ENCODE measurements at places on chromosomes 11 and 22.

DNA sequence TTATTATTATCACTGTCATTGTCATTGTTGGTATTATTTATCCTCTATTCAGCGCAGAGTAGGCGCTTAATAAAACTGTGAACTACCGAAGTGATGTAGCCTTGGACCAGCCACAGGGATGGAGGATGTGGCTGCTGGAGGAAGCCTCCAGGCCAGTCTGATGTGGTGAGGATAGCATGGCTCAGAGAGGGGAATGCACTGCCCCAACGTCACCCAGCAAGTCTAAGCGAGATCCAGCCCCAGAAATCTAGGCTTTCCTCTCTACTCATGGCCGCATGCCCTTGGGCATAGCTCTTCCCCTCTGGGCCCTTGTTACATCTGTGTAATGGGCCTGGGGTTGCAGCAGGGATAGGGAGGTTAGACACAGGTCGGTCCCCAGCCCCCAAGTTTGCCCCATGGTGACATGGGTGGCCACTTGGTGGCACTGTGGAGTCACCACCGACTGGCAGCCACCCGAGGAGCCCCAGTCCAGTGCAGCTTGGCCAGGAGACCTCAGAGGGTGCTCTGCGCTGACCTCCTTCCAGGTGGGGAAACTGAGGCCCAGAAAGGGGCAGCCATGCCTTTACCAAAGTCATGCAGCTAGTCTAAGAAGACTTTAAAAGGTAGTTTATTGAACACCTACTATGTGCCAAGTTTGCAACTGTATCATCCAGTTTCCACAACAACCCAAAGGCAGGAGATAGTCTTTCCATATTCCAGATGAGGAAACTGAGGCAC, 395.7 kb downstream of the MN1 start:
- peak; percentile 53 for DNase-seq

DNA sequence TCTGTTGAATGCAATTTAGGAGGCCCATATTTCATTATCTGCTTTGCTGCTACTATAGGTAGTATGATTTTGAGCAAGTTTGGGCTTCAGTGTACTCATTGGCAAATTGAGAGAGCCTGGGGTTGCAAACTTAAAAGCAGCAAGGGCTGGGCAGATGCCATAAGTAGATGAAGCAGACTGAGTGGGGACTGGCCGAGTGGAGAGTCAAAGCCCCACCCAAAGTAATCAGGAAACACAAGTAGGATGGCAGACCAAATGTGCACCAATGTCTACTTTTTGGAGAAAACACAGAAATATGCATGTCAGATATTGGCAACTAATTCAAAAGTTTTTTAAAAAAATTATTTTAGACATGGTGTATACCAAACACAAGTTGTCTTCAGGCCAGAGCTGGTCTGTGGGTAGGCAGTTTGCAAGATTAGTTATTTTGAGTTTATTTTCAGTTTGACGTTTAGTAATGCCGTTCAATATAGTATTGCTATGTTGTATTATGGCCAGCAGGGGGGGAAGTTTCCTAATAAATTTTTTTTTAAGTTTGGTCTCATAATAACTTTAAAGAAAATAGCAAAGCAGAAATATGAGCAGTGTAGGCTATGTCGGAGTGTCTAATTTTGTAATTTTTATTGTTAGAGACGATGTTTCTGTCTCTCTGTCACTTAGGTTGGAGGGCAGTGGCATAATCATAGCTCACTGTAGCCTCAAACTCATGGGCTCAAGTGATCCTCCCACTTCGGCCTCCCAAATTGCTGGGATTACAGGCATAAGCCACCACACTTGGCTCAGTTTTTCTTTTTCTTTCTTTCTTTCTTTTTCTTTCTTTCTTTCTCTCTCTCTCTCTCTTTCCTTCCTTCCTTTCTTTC, 105.1 kb downstream of the HIPK3 start:
- DNase-seq: no peak

DNA sequence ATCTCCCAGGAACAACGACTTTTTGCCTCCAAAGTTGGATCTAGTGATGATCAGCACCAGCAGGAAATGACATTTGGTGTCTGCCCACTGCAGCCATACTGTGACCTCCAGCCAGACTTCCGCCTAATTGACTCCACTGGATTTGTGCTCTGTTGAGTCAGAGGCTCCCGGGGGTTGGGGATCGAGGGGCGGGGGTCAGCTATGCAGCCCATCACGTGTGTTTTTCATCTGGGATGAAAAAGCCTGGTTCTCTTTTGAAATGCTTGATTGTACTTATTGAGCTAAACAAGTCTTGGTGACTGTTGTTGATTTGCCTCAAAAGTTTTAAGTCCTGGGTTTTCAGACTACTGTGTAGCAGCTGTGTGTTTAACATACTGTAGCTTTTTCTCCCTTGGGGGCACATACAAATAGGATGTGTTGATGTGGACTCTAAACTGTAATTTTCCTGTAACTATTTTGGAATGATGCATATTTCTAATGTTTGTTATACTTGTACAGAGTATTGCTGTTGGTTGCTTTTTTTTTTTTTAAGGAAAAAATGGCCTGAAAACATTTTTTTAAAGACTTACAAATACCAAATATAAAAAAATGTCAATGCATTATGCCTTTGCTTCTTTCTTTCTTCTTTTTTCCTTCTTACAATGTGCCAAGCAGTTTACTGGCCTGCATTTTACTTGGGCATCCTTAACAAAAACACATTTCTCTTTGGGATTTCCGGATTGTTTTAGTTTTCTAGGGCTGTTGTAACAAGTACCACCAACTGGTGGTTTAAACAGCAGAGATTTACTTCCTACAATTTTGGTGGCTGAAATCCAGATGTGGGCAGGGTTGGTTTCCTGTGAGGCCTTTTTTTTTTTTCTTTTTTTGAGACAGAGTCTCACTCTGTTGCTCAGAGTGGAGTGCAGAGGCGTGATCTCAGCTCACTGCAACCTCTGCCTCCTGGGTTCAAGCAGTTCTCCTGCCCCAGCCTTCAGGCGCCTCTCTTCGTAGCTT, 46.1 kb upstream of the OR4B1 start:
- no peak for DNase-seq

GRCh38 chr11:86489442-86489841, 114.8 kb downstream of the CCDC81 start:
- no peak for DNase-seq

GRCh38 chr22:43273902-43274484, 69.2 kb downstream of the SCUBE1 start:
- DNase-seq: peak; percentile 54

GRCh38 chr11:70194792-70195791, 8.0 kb upstream of the FADD start:
- no peak for DNase-seq

All from H54 (cell line).